CD4-positive, alpha-beta T cell treated with Interleukin-17A for 1 hour (primary cell): ENCODE measurements at places on chromosomes 12 and 14.

DNA sequence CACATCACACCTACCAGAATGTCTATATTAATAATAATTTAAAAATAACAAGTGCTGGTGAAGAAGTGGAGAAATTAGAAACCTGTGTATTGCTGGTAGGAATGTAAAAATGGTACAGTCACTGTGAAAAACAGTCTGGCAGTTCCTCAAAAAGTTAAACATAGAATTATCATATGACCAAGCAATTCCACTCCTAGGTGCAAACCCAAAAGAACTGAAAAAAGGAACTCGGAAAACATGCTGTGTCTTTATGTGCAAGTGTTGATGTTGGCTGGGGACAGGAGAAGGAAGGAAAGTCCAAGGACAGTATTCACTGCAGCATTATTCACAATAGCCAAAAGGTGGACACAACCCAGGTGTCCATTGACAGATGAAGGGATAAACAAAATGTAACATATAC lies 146.5 kb downstream of the TTC7B start:
- no peak for DNase-seq

GRCh38 chr14:74841230-74842207 lies 34.4 kb downstream of the PROX2 start:
- peak; percentile 55 for DNase-seq

DNA sequence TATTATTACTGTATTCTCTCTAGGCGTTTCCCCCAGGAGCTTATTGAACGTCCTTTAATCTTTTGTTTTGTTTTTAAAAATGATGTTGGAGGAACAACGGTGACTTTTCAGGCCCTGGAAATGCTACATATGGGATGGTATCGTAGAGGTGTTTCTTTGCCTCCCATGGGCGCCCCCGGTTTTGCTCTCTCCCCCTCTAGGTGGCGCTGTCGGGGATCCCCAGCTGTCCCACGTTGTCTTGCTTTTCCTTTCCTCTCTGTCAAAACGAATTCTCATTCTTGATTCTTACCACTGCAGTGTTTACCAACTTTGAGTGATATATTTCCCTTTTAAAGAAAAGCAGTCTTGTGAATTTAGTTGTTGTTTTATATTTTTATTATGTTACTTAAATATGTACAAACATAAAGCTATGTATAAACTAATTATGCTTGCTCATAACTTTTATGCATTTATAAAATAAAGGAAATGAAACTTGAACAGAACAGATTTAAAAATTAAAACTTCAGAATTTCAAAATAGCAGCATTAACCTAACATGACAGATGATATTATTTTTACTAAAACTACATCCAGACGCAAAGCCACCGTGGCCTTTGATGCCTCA lies 171.9 kb downstream of the RGS6 start:
- DNase-seq: peak; percentile 9

GRCh38 chr12:114401328-114402083 lies 4.4 kb downstream of the TBX5 start:
- no peak for DNase-seq

GRCh38 chr14:89184952-89185351 lies 232.1 kb downstream of the FOXN3 start:
- DNase-seq: no peak

DNA sequence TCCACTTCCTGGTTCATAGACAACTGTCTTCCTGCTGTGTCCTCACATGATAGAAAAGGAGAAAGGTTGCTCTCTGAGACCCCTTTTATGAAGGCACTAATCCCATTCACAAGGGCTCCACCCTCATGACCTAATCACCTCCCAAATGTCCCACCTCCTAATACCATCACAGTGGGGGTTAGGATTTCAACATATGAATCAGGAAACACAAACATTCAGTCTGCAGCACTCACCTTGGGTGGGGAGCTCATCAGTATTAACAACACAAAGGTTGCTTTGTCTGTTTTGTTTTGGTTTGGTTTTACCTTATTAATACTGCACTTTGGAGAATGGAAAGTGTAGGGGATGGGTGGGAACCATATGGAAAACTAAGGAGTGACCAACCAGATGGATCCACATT lies 10.5 kb upstream of the SMCO2 start:
- DNase-seq: no peak

GRCh38 chr12:98606359-98606988 lies 13.0 kb downstream of the SLC25A3 start:
- no peak for DNase-seq

DNA sequence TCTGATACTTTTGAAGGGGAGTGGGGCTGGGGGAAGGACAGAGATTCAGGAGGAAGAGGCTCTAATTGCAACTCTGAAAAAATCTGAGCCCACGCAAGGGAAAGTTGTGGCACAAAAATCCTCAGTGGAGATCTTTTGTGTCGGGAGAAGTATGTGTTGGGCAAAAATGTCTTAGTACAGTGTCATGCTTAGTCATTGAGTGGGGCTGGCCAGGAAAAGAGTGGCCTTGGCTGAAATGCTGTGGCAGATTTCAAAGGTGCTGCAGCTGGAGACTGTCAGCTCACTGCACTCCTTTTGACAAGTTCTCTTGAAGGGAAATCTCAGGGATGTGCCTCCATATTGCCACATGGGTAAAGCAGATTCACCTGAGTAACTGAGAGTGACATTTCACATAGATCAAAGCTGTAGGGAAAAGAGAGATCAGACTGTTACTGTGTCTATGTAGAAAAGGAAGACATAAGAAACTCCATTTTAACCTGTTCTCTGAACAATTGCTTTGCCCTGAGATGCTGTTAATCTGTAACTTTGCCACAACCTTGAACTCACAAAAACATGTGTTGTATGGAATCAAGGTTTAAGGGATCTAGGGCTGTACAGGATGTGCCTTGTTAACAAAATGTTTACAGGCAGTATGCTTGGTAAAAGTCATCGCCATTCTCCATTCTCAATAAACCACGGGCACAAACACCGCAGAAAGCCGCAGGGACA lies 36.0 kb upstream of the GLIPR1 start:
- DNase-seq: no peak

DNA sequence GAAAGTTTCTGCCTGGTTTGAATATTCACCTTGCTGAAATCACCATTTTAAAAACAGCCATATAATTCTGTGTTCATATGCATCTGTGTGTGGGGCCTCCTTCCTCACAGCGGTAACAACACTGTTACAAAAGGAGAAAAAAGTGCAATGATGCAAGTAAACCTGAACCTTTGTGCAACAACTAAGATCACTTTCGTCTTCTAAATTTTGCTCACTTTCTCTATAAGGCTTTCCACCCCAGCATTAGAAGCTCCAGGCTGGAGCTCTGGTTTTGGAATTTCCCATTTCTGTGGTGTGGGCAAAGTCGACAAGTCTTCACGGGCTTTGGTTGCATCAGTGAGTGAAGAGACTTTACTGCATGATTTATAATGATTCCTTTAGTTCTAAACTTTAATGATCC lies 18.4 kb downstream of the FGD6 start:
- DNase-seq: no peak

DNA sequence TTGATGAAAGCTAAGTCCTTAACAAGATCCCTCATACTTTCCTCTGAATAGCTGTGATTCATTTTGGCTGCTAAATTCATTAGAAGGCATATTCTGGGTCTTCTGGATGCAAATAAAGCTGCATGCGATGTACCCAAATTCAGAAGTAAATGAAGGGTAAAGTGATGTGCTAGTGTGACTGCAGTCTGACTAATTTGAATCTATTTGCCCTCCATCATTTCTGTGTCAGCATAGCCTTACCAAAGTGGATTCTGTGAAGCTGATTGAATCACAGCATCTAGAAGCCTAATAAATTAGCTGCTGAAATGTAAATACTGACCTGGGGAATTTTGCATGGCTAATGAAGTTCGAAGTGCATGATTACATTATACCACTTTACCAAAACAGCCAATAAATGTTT lies 162.2 kb downstream of the TPH2 start:
- DNase-seq: no peak

DNA sequence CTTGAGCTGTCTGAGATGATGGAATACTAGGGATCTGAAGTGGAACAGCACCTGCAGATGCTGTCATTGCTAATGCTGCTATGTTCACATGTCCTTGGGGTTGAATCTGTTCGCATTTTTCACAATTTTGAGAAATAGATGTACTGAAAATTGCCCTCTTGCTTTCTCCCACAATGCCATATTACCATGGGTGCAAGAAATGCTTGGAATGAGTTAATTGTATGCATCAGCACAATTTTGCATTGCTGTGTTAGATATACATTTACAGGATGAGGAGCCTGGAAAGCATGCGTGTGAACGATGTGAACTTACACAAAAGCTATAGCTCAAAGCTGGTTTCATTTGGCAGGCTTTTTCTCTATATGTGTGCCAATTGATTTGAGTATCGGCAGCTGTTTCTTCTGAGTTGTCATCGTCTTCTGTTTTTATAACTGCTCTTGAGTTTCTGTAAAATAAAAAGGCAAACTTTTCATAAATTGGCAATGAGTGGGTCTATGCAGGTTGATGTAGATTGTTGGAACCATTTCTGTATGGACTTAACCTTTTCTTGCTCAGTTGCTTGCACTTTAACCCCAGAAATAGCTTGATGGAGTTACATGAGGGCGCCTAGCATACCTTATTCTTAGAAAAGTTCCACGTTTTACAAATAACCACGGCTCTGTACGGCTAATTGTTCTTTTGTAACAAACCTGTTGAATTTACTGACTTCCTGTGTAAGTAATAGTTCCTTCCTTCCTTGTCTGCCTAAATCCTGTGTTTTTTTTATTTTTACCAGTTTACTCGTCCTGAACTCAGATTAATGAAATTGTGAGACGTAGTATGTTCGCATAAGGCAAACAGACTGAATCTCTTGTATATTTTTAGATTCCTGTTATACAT lies 105.9 kb downstream of the FGD4 start:
- no peak for DNase-seq

- no peak for DNase-seq
Observed at GRCh38 chr12:21546716-21547115, 20.6 kb downstream of the SPX start.

- no peak for DNase-seq
Observed at GRCh38 chr14:30974628-30975027, 50.8 kb upstream of the AP4S1 start.

DNA sequence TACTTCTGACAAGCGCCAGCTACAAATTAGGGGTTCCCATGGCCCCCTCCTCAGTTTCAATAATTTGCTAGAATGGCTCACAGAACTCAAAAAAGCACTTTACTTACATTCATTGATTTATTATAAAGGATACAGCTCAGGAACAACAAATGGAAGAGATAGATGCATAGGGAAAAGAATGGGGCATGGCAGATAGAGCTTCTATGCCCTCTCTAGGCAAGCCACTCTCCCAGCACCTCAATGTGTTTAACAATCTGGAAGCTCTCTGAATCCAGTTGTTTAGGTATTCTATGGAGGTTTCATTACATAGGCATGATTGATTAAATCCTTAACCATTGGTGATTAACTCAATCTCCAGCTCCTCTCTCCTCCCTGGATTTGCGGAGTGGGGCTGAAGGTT lies 184.5 kb upstream of the DAAM1 start:
- DNase-seq: no peak

GRCh38 chr12:124722878-124723277 lies 140.8 kb downstream of the SCARB1 start:
- no peak for DNase-seq

DNA sequence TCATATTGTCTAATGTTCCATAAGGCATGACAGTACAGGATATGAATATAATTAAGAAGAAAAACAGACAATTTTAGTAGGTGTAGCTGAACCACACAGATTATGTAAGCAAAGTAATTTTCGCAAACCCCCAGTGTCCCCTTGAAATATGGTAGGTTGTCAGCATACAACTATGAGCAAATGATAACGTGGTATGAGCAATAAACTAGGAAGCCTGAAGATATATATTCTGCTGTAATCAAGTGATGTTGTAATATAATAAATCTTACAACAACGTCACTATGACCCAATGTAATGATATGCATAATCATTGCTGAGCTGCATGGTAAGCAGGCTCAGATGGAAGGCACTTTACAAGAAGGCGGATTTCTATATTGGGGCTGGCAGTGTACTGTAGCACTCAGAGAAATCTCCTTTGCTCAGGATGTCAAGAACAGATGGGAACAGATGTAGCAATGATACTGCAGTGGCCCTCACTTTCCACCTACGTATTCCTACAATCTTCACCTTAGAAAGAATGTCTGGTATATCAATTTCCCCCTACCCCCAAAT lies 47.8 kb upstream of the MYF6 start:
- no peak for DNase-seq
